ENCODE measurements at places on chromosomes 1 and 21. TPM values are rescaled to one million over a fixed set of nuclear protein-coding genes. Genes with fewer than 3 reads are reported as not detected.
A peak's percentile ranks its signal among the peaks of the same experiment; 100 is the strongest.

PKN2 gene
- 89.9 TPM for total RNA-seq

SPSB1 gene
- total RNA-seq = 35.5 TPM

NBPF20 gene
- 2.4 TPM for total RNA-seq

GPX7 gene
- total RNA-seq = 41.5 TPM

FAM177B gene
- 0.33 TPM for total RNA-seq

SGIP1 gene
- total RNA-seq = 22.8 TPM

DNAJC16 gene
- total RNA-seq = 24.3 TPM

REG4 gene
- not detected for total RNA-seq

- DNase-seq = peak; percentile 33
- H3K36me3 ChIP-seq = peaks cover 14% of the 10 kb centered on the region
- H3K4me3 ChIP-seq = no peak overlapping the region
Observed at GRCh38 chr1:2174348-2175054, 20.1 kb downstream of the FAAP20 start.

DNA sequence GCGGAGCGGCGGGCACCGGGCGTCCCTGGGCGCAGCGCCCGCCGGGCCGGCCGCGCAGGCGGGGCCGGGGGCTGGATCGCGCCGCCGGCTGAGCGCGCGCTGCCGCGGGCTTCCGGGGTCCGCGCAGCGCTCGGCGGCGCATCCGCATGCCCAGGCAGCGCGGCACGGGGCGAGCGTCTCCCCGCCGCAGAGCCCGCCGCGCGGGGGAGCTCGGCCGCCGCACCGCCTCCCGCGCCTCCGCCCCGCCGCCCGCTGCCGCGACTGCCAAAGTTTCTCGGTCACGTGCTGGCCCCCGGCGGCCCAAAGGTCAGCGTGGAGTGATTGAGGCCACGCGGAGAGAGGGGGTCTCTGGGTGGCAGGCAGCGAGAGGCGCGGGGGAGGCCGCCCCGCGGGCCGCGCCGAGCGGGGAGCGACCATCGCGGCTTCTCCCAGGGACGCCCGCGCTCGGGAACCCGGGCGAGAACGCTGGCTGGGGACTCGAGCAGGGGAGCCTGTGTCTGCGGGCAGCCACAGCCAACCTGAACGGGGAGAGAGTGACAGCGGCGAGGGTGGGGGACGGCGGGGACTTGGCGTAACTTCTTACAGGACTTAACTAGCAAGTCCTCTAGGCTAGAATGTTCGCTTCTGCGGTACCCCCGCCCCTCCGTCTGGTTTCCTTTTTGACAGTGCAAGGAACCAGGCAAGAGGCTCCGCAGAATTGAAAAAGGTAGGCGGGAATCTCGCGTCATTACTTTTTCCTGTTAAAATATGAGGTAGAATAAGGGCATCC is at the start of gene ILDR2:
Gene ILDR2, minus strand, starts transcription at position 180 of the 769 bp plus-strand sequence. CDS start 272 bp downstream, outside the sequence.
- peak; percentile 65 for DNase-seq
- H3K4me1 ChIP-seq = no peaks in the 10 kb centered on the region
- peak within 1 kb of the TSS; percentile 44 for H3K4me3 ChIP-seq
- no peaks in the 10 kb centered on the region for H3K36me3 ChIP-seq
- no peak within 1 kb of the TSS for H3K27ac ChIP-seq

DNA sequence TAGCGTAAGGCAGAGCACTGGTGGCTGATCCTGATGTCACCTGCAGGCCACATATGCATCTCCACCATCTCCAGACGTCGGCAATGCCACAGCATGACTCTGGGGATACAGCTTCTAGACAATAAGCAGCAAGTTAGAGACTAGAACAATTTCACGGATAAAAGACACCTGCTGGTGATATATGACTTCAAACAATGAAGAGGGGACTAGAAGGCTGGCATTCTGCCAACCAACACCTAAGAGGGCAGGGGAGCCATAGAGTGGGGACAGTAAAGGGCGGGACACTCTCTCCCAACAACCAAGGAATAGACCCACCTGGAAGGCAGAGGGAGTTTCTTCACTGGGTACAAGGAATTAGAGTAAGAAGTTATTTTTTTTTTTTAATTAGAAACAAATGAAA is 126.7 kb downstream of the SIM2 start:
- H3K27me3 ChIP-seq = no peaks in the 10 kb centered on the region
- no peaks in the 10 kb centered on the region for H3K36me3 ChIP-seq
- no peaks in the 10 kb centered on the region for H3K4me1 ChIP-seq
- no peak for DNase-seq
- no peak overlapping the region for H3K27ac ChIP-seq

GRCh38 chr1:34378968-34379856 is 202.5 kb downstream of the C1orf94 start:
- H3K27me3 ChIP-seq = no peaks in the 10 kb centered on the region
- H3K4me1 ChIP-seq = no peaks in the 10 kb centered on the region
- no peaks in the 10 kb centered on the region for H3K36me3 ChIP-seq
- DNase-seq = no peak
- no peak overlapping the region for H3K4me3 ChIP-seq

DNA sequence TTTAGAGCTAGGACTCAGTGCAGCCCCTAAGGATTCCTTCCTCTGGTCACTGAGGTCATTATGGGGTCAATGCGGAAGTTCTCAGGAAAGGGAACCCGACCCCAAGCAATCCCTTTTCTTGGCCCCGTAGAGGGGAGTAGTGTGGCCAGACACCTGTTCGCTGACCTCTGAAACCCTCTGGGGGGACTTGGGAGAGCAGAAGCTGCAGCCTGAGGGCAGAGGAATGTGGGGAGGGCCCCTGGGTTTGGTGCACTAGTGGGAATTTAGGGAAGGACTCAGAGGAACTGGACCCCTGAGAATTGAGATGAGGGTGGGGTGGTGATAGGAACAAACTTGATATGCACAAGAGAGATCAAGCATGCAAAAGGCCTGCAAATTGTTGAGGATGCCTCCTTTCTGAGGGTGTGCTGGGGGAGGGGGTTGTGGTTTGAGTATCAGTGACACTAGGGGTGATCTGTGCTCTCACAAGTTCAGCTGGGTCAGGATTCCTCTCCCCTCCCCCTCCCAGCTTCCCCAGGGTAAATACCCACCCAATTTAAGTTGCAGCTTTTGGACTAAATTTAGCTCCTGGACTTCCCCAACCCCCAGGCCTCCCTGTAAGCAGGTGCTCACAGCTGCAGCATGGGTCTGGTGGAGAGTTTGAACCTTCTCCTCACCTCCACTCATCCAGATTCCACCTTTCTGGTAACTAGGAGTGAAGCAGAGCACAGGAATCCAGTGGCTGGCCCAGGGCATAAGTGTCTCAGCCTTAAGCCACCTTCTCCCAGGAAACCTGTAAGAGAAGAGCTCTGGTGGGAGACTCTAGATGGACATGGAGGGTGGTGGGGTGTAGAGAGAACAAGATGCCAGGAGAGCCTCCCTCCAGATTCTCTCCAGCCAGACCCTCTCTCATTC is 13.5 kb downstream of the ADAMTSL4 start:
- no peak overlapping the region for H3K4me3 ChIP-seq
- no peaks in the 10 kb centered on the region for H3K36me3 ChIP-seq
- H3K4me1 ChIP-seq = peaks cover 80% of the 10 kb centered on the region
- peak; percentile 48 for DNase-seq
- H3K27me3 ChIP-seq = no peaks in the 10 kb centered on the region

DNA sequence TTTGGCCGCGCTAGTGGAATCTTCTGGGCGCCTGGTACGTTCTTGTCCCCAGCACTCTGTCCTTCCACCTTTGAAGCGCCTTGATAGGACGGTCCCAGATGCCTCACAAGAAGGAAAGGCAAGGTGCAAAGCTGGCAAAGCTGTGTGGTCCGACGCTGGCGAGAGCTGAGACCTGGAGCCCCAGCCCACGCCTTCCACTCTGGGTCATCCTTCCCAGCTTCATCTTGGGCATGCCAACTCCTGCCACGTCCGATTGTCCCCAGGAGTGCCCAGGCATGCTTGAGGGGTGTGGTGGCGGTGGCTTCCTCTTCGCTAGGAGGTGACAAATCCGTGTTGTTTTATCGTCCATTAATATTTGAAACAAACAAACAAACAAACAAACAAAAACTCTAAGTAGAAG is 123.9 kb upstream of the DPYD start:
- DNase-seq = no peak
- no peak overlapping the region for H3K4me3 ChIP-seq
- H3K27ac ChIP-seq = no peak overlapping the region

DNA sequence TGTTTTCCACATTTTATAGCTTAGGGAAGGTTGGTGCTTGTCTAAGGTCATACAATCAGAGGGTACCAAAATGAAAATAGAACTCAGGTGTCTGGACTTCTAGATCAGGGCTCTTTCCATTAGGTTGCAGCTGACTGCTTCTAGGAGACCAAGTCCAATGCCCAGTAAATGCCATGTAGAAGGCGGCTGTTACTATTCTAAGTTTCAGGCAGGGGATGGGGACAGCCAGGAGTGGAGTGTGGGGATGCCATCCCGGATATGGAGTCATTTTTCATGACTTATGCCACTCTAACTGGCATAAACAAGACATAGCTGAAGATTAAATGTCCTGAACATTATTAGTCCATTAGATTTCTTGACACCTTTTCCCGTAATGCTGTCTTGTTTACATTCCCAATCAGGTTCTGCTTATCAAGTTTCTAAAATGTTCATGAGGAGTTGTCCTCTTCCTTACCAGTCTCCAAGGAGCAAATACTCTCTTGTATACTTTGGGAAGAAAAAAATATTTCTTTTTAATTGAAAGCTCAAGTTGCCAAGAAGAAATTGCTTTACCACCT is 31.5 kb downstream of the XCL1 start:
- no peak overlapping the region for H3K4me3 ChIP-seq
- no peaks in the 10 kb centered on the region for H3K36me3 ChIP-seq
- DNase-seq = no peak
- no peaks in the 10 kb centered on the region for H3K4me1 ChIP-seq

GRCh38 chr1:27545271-27545670 is 55.3 kb upstream of the WASF2 start:
- H3K4me1 ChIP-seq = peaks cover 49% of the 10 kb centered on the region
- H3K4me3 ChIP-seq = no peak overlapping the region
- DNase-seq = peak; percentile 95
- no peaks in the 10 kb centered on the region for H3K27me3 ChIP-seq

GRCh38 chr1:210757677-210758076 is 376.3 kb downstream of the KCNH1 start:
- no peaks in the 10 kb centered on the region for H3K4me1 ChIP-seq
- no peak overlapping the region for H3K27ac ChIP-seq
- no peaks in the 10 kb centered on the region for H3K36me3 ChIP-seq
- no peaks in the 10 kb centered on the region for H3K27me3 ChIP-seq

- no peak for DNase-seq
- no peaks in the 10 kb centered on the region for H3K36me3 ChIP-seq
- no peaks in the 10 kb centered on the region for H3K27me3 ChIP-seq
- no peaks in the 10 kb centered on the region for H3K4me1 ChIP-seq
Observed at GRCh38 chr21:41183575-41183974, 15.6 kb downstream of the BACE2 start.

DNA sequence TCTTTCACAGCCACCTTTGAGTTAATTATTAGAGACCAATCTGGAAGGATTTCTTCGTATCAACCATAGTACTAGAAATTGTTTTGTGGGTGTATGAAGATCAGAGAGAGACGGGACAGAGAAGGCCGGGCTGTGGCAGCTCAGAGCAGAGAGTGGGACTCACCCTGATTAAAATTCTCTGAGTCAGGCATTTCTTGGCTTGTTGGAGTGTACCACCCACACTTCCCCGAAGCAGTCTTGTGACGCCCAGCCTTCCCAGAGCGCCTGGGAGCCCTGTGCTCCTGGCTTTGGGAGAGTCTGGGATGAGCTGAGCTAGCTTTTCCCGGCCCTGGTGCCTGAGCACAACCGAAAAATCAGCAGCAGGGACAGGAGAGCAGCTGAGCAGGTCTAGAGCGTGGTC is 19.4 kb downstream of the PLEKHM2 start:
- no peaks in the 10 kb centered on the region for H3K27me3 ChIP-seq
- peak; percentile 40 for DNase-seq
- peaks cover 46% of the 10 kb centered on the region for H3K4me1 ChIP-seq
- no peak overlapping the region for H3K4me3 ChIP-seq

- H3K4me3 ChIP-seq = no peak overlapping the region
- no peak for DNase-seq
- H3K36me3 ChIP-seq = no peaks in the 10 kb centered on the region
- no peaks in the 10 kb centered on the region for H3K4me1 ChIP-seq
Observed at GRCh38 chr1:180151508-180151907, 3.2 kb upstream of the QSOX1 start.

GRCh38 chr1:234107416-234108021 is 203.0 kb downstream of the SLC35F3 start:
- H3K27me3 ChIP-seq = no peaks in the 10 kb centered on the region
- H3K4me1 ChIP-seq = no peaks in the 10 kb centered on the region
- no peak overlapping the region for H3K4me3 ChIP-seq
- H3K36me3 ChIP-seq = no peaks in the 10 kb centered on the region
- no peak overlapping the region for H3K27ac ChIP-seq
- DNase-seq = no peak

- DNase-seq = no peak
- no peaks in the 10 kb centered on the region for H3K36me3 ChIP-seq
- no peaks in the 10 kb centered on the region for H3K4me1 ChIP-seq
- H3K27me3 ChIP-seq = no peaks in the 10 kb centered on the region
Observed at GRCh38 chr1:11525516-11525915, 46.6 kb downstream of the DISP3 start.

GRCh38 chr1:64578270-64578973 is 108.5 kb downstream of the CACHD1 start:
- no peaks in the 10 kb centered on the region for H3K27me3 ChIP-seq
- no peaks in the 10 kb centered on the region for H3K36me3 ChIP-seq
- DNase-seq = no peak
- H3K4me3 ChIP-seq = no peak overlapping the region

GRCh38 chr21:45811136-45811535 is 167.6 kb downstream of the PCBP3 start:
- no peak overlapping the region for H3K4me3 ChIP-seq
- H3K27me3 ChIP-seq = no peaks in the 10 kb centered on the region
- H3K36me3 ChIP-seq = no peaks in the 10 kb centered on the region
- H3K27ac ChIP-seq = no peak overlapping the region

DNA sequence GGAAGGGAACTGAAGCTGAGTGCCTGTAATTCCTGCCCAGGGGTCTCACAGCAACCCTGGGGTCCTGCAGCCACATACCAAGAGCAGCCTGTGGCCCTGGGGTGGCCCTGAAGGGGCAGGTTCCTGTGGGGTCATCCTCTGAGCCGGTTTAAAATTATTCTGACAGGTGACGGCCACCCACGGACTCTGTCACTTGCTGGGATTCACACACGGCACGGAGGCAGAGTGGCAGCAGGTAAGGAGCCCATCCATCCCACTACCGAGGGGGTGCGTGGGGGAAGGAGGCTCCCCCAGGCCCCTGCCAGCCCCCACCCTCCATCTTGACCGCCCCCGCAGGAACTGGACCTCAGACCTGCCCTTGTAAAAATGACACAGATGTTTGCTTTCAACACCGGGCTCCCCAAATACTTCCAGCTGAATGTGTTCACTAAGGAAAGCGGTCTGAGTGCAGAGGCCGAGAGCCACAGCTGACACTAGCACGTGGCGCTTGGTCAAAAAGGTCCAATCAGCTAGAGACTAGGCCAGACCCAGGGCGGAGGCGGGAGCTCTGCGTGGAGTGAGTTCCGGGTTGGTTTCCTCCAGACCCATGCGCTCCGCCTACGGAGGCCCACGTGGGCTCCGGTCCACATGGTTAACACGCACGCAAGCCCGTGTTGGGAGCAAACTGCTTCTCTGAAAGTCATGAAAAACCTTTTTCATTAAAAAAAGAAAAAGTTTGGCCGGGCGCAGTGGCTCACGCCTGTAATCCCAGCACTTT is 10.0 kb downstream of the YBEY start:
- H3K4me3 ChIP-seq = no peak overlapping the region
- peak; percentile 66 for DNase-seq
- no peaks in the 10 kb centered on the region for H3K36me3 ChIP-seq
- H3K27me3 ChIP-seq = no peaks in the 10 kb centered on the region
- no peak overlapping the region for H3K27ac ChIP-seq
- H3K4me1 ChIP-seq = peaks cover 8% of the 10 kb centered on the region

GRCh38 chr1:218865591-218865990 is 308.1 kb upstream of the LYPLAL1 start:
- H3K4me1 ChIP-seq = no peaks in the 10 kb centered on the region
- no peak overlapping the region for H3K27ac ChIP-seq
- no peaks in the 10 kb centered on the region for H3K27me3 ChIP-seq
- H3K36me3 ChIP-seq = no peaks in the 10 kb centered on the region
- H3K4me3 ChIP-seq = no peak overlapping the region
